ENCODE measurements at places on chromosomes 2 and 18. TPM values are rescaled to one million over a fixed set of nuclear protein-coding genes. Genes with fewer than 3 reads are reported as not detected.

Gene FIGN
- total RNA-seq: not detected

Gene CCDC88A
- 9.8 TPM for total RNA-seq

Gene NGEF
- total RNA-seq: 1.2 TPM

- no peak overlapping the region for H3K27ac ChIP-seq
- no peaks in the 10 kb centered on the region for H3K36me3 ChIP-seq
- peaks cover 2% of the 10 kb centered on the region for H3K27me3 ChIP-seq
- no peak overlapping the region for H3K4me3 ChIP-seq
- H3K4me1 ChIP-seq: peaks cover 19% of the 10 kb centered on the region
Measured at GRCh38 chr2:227821043-227821942, 7.7 kb downstream of the CCL20 start.

- peaks cover 5% of the 10 kb centered on the region for H3K27me3 ChIP-seq
- H3K36me3 ChIP-seq: no peaks in the 10 kb centered on the region
- H3K4me3 ChIP-seq: no peak overlapping the region
- no peak for DNase-seq
- no peaks in the 10 kb centered on the region for H3K4me1 ChIP-seq
- H3K27ac ChIP-seq: no peak overlapping the region
Measured at GRCh38 chr2:33110461-33110860, 163.7 kb downstream of the LTBP1 start.

DNA sequence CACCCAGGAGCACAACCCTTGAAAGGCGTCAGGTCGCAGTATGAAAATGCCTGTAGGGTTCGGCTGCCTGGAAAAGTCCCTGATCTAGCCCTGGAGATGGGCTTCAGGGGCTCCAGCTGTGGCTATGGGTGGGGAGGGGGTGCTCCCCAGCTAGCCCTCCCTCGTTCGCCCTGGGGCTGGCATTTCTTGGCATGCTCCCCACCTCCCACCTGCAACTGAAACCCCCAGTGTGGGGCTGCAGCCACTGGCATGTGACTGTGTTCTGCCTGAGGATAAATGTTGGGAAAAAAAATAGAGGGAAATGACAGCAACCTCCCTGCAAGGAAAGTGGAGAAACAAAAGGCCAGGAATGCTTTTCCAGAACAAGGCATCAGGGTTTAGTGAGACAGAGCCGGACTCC lies 109.2 kb downstream of the COPS8 start:
- H3K4me1 ChIP-seq: no peaks in the 10 kb centered on the region
- no peak for DNase-seq
- H3K36me3 ChIP-seq: no peaks in the 10 kb centered on the region
- H3K27ac ChIP-seq: no peak overlapping the region
- H3K27me3 ChIP-seq: peaks cover 8% of the 10 kb centered on the region
- H3K4me3 ChIP-seq: no peak overlapping the region

- DNase-seq: no peak
- H3K36me3 ChIP-seq: no peaks in the 10 kb centered on the region
- no peaks in the 10 kb centered on the region for H3K27me3 ChIP-seq
- no peaks in the 10 kb centered on the region for H3K4me1 ChIP-seq
- H3K4me3 ChIP-seq: no peak overlapping the region
Measured at GRCh38 chr2:17961789-17962188, 83.3 kb downstream of the KCNS3 start.

- peaks cover 8% of the 10 kb centered on the region for H3K27me3 ChIP-seq
- no peaks in the 10 kb centered on the region for H3K36me3 ChIP-seq
- DNase-seq: no peak
Measured at GRCh38 chr2:156867201-156867600, 390.3 kb upstream of the GALNT5 start.

DNA sequence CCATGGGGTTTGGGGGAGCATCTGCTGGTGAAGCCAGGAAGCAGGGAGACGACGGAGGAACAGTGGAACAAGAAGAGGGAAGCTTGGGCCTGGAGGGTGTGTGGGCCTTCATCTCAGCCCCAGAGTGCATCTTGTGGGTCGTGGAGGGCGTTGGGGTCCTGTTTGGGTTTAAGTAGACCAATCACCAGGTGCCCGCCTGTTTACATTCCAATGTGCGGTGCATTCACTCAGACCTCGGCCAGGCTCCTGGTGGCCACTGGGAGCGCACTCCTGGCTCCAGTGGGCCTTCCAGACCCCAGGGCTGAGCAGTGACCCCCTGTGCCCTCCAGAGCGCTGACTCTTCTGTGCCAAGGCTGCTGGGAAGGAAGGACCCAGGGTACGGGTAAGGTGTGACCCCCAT lies 293.7 kb downstream of the NDUFA10 start:
- H3K4me3 ChIP-seq: no peak overlapping the region
- H3K27ac ChIP-seq: no peak overlapping the region
- H3K36me3 ChIP-seq: no peaks in the 10 kb centered on the region
- no peak for DNase-seq
- peaks cover 4% of the 10 kb centered on the region for H3K4me1 ChIP-seq
- no peaks in the 10 kb centered on the region for H3K27me3 ChIP-seq

- DNase-seq: peak; percentile 88
- H3K36me3 ChIP-seq: peaks cover 9% of the 10 kb centered on the region
- no peak overlapping the region for H3K27ac ChIP-seq
- peaks cover 63% of the 10 kb centered on the region for H3K4me1 ChIP-seq
Measured at GRCh38 chr2:98730707-98731040, 258 bp downstream of the MGAT4A start.

Measured in activated CD4-positive, alpha-beta T cell treated with anti-CD3 and anti-CD28 coated beads, Interleukin-2, amount 10 ng/mL, durations not matched to agents 24 days and 14 days (primary cell).